CD4-positive, CD25-positive, alpha-beta regulatory T cell (primary cell): ENCODE measurements at places on chromosomes 4 and X.

DNA sequence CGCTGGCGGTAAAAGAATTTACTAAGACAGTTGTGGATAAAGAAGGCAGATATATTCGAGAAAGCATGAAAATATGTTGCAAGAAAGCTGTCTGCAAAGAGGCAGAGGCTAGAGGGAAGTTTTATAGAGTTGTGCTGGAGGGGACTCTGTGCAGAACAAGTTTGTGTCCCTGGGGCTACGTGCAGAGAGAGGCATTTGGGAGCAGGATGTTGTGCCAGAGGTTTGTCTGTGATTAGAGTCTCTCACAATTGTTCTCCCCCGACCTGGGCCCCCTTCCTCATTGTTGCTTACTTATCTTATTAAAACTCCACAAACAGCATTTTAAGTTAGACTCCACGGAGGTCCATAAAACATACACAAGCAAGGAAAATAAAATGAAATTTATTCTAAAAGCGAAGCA lies 831.3 kb downstream of the NLGN4X start:
- H3K27ac ChIP-seq: no peak overlapping the region
- DNase-seq: no peak
- H3K4me3 ChIP-seq: no peak overlapping the region

GRCh38 chrX:20711366-20711765 lies 444.7 kb upstream of the RPS6KA3 start:
- H3K4me3 ChIP-seq: no peak overlapping the region
- H3K4me1 ChIP-seq: no peaks in the 10 kb centered on the region
- H3K27me3 ChIP-seq: no peaks in the 10 kb centered on the region

GRCh38 chr4:77434299-77435092 lies 171.1 kb upstream of the CXCL13 start:
- DNase-seq: no peak
- H3K27ac ChIP-seq: no peak overlapping the region

DNA sequence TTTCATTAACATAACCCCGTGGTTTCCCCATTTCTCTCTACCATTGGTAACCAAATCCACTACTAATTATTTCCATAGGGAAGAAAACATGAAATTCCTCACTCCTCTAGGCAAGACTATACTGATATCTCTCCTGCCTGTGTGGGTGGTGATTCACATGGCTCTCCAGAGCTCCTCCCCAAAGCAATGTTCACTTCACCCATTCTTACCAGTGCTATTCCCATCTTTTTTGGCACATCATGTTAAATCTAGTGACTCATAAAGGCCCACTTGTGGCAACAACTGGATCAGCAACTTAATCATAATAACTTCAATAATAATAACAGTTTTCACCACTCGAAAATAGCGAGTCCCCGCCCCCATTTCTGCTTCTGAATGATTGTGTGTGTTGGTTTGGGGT lies 6.1 kb upstream of the HCCS start:
- H3K27ac ChIP-seq: no peak overlapping the region
- H3K27me3 ChIP-seq: no peaks in the 10 kb centered on the region
- H3K36me3 ChIP-seq: no peaks in the 10 kb centered on the region
- no peak overlapping the region for H3K4me3 ChIP-seq

GRCh38 chr4:138400543-138400942 lies 158.4 kb upstream of the SLC7A11 start:
- DNase-seq: no peak
- no peaks in the 10 kb centered on the region for H3K27me3 ChIP-seq
- no peak overlapping the region for H3K4me3 ChIP-seq
- H3K36me3 ChIP-seq: no peaks in the 10 kb centered on the region
- H3K4me1 ChIP-seq: no peaks in the 10 kb centered on the region
- no peak overlapping the region for H3K27ac ChIP-seq

DNA sequence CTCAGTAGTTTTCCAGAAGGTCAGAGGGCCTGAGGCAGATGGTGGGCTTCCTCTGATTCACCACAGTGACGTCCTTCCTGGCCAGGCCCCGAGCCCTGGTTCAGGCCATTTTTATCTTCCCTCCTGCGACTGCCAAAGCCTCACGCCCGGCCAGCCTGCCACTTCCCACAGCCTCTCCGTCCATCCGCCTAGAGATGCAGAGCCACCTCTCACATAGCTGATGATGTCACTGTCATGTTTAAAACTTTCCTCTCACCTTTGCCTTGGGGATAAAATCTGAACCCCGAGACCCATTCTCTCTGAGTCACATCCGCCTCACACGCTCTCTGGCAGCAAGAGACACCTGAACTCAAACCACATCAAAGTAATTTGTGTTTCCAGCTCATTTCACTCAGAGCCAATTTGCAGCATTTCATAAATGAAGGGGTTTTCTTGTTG lies 175.3 kb downstream of the QDPR start:
- peak; percentile 45 for DNase-seq
- peaks cover 2% of the 10 kb centered on the region for H3K27me3 ChIP-seq

DNA sequence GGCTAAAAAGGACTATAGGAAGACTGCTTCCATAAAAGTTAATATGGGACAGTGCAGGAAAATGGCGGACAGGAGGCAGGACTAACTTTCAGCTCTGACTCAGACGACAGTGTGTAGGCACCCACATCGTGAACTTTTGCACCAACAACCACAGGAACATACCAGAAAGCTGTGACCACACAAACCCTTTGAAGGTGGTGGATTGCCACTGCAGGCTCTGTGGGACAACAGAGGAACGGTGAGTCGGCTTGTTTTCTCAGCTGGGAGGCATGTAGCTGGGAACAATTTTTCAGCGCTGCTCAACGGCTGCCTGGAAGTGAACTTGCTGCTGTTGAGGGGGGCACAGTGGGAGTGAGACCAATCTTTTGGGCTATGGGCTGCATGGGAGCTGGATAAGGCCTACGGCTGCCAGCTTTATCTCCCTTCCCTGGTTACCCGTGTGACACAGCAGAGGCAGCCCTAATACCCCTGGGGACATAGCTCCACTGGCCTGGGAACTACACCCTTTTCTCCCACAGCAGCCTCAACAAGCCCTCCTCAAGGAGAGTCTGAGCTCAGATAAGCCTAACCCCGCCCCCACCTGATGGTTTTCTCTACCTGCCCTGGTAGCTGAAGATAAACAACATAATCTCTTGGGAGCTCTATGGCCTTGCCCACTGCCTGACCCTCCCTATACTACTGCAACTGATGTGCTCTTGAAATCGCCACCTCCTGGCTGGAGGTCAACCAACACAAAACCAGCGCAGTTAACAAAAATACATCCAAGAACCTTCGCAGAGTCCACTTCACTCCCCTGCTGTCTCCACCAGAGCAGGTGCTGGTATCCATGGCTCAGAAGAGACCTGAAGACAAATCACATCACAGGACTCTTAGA lies 1537.0 kb downstream of the C4orf33 start:
- no peak overlapping the region for H3K4me3 ChIP-seq
- DNase-seq: no peak
- H3K4me1 ChIP-seq: no peaks in the 10 kb centered on the region
- H3K27me3 ChIP-seq: no peaks in the 10 kb centered on the region
- no peaks in the 10 kb centered on the region for H3K36me3 ChIP-seq

DNA sequence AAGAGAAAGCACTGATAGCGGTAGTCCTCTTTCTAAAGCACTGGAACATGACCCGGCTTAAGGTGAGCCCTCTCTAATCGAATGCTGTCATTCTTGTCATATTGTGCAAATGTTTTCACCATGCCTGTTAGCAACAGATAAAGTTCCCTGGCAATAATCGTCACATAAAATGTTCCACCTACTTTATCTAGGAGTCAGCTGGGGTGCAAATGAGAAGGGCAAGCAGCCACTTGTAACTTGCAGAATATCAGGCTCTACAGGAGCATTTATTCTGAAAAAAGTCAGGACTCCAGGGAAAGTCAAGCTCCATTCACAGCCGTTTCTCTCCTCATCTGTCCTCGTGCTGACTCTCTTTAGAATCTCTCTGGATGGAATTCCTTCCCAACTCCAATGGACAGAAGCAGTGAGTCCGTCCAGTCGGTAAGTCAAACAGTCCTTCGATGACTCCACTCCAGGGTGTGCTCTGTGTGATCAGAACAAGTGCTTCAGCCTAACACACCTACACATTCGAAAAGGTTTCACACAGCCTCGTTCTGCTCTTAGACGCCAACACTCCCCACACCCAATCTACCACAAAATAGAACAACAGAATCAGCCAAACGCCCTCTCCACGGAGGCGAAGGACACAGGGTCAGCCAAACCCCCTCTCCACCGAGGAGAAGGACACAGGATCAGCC lies 101.7 kb upstream of the FRG1 start:
- H3K4me1 ChIP-seq: no peaks in the 10 kb centered on the region
- no peak for DNase-seq
- H3K36me3 ChIP-seq: no peaks in the 10 kb centered on the region
- no peak overlapping the region for H3K4me3 ChIP-seq

- no peaks in the 10 kb centered on the region for H3K36me3 ChIP-seq
- H3K27ac ChIP-seq: no peak overlapping the region
- no peaks in the 10 kb centered on the region for H3K27me3 ChIP-seq
- no peak overlapping the region for H3K4me3 ChIP-seq
- no peaks in the 10 kb centered on the region for H3K4me1 ChIP-seq
Measured at GRCh38 chr4:185774845-185775680, 36.9 kb downstream of the SORBS2 start.

DNA sequence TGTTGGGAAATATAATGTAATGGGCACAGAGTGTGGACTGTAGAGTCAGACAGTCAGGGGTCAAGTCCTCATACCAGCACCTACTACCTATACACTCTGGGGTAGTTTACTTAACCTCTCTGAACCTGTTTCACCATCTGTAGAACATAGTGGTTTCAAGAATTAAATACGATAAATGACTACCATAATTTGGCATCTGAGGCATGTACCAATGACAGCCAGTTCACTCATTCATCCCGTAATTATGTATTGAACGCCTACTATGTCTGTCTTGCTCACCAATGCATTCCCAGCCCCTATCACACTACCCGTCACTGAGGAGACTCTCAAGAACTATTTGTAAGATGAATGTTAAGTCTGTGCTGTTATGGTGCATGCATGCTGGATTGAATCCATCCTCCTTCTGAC lies 2.0 kb upstream of the FGB start:
- H3K27me3 ChIP-seq: peaks cover 9% of the 10 kb centered on the region
- H3K4me1 ChIP-seq: no peaks in the 10 kb centered on the region
- H3K27ac ChIP-seq: no peak overlapping the region
- no peaks in the 10 kb centered on the region for H3K36me3 ChIP-seq
- no peak for DNase-seq

- no peaks in the 10 kb centered on the region for H3K27me3 ChIP-seq
- no peak overlapping the region for H3K27ac ChIP-seq
- H3K36me3 ChIP-seq: no peaks in the 10 kb centered on the region
- no peak overlapping the region for H3K4me3 ChIP-seq
Measured at GRCh38 chr4:24937917-24938281, 25.1 kb upstream of the CCDC149 start.

GRCh38 chr4:47598320-47598719 lies 113.2 kb downstream of the ATP10D start:
- no peak overlapping the region for H3K27ac ChIP-seq
- no peak for DNase-seq
- H3K27me3 ChIP-seq: no peaks in the 10 kb centered on the region
- no peak overlapping the region for H3K4me3 ChIP-seq

DNA sequence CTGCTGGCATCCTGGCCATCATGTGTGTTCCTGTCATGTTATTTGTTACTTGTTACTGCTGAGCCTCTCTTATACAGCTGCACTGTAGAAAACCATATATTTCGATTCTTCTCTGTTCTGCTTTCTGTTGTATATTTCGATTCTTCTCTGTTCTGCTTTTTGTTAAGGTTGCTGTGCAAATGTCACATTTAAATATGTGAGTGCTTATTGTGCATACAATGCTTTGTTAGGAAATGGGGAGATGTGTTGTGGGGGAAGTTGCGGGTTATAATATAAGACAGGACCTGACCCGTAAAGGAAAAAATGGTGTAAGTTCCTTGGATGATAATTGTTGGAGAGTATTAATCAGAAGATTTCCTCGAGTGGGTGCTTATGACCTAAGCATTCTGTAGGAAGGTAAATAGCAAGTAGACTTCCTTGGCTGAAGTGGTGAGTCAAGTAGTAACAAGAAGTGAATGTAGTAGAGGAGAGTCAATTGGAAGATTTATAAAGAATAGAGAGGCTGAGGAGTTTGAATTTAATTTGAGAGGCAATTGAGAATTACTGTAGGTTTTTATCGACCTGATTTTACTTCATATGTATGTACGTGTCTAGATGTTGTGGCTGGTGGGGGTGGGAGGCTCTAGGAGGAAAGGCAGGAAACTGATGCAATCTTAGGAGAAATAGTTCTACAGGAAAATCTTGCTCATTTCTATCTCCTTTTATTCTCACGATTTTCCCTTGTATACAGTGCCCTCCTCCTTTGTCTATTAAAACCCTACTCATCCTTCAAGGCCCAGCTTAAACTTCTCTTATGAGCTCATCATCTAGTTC lies 8.5 kb downstream of the OGT start:
- peak overlapping the region; percentile 55 for H3K27ac ChIP-seq
- H3K36me3 ChIP-seq: peaks cover 45% of the 10 kb centered on the region
- DNase-seq: no peak
- H3K4me1 ChIP-seq: peaks cover 45% of the 10 kb centered on the region
- peak overlapping the region; percentile 84 for H3K4me3 ChIP-seq

GRCh38 chr4:169064296-169064695 lies 54.2 kb upstream of the CBR4 start:
- no peak overlapping the region for H3K4me3 ChIP-seq
- no peak for DNase-seq
- no peak overlapping the region for H3K27ac ChIP-seq

DNA sequence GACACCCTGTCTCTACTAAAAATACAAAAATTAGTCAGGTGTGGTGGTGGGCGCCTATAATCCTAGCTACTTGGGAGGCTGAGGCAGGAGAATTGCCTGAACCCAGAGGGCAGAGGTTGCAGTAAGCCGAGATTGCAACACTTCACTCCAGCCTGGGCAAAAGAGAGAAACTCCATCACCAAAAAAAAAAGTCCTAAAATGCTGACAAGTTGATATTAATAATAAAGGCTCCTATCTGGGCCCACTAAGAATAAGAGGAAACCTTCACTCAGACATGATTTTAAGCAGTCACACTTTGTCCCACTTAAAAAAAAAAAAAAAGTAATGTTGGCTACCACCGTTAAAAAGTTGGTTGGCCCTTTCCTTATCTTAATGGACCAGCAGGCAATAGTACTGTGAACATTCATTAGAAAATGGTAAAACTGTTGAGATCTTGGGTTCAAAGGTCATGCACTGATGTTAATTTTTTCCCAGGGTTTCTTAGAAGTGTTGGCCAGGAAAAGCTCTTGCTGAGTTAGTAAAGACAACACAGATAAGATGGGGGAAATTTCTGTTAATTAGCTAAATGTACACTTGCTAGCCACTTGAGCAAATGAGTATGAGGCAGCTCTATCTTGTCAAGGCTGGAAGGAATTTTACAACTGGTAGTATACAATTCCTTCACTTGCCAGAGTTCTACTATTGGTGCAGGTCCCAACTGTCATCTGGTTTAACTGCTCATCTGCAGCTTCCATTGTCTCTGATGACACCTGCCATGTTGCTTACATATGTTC lies 43.6 kb upstream of the BMP2K start:
- H3K27ac ChIP-seq: no peak overlapping the region
- H3K36me3 ChIP-seq: no peaks in the 10 kb centered on the region
- H3K27me3 ChIP-seq: no peaks in the 10 kb centered on the region
- no peak overlapping the region for H3K4me3 ChIP-seq
- no peak for DNase-seq
- H3K4me1 ChIP-seq: no peaks in the 10 kb centered on the region
